ENCODE measurements at places on chromosomes 6 and 20.

- no peak for DNase-seq
These were observed 109.8 kb downstream of the DOK5 start for GRCh38 chr20:54585217-54585616.

DNA sequence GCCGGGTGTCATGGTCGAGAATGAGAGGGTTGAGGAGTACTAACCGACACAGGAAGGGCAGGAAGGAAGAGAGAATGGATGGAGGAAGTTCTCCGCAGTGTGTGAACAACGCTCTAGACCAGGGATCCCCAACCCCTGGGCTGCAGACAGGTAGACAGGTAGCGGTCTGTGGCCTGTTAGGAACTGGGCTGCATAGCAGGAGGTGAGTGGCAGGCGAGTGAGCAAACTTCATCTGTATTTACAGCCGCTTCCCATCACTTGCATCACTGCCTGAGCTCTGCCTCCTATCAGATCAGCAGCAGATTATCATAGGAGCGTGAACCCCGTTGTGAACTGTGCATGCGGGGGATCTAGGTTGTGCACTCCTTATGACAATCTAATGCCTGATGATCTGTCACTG lies 62.0 kb downstream of the SULF2 start:
- no peak for DNase-seq

GRCh38 chr6:91713911-91714310 lies 1127.0 kb upstream of the MAP3K7 start:
- DNase-seq, result no peak

DNA sequence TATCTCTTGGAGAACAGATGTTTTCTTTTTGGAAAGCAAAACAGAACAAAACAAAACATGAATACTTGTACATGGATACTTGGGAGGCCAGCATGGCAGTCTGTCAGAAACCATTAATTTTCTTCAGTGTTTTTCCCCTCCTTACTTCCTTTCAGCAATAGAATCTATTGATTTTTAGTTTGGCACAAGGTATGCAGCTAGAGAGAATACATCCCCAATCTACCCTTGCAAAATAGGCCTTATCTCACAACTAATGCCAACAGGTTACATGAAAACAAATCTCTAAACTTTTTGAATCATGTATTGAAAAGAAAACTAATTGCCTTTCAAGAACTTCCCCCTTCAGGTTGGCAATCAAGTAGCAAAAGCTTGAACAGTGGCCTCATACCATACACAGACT lies 2.8 kb downstream of the PGK2 start:
- DNase-seq, result no peak

- no peak for DNase-seq
These were observed 4.8 kb downstream of the HELZ2 start for GRCh38 chr20:63568986-63569949.

- DNase-seq, result no peak
These were observed 35.4 kb upstream of the E2F3 start for GRCh38 chr6:20366082-20366830.

DNA sequence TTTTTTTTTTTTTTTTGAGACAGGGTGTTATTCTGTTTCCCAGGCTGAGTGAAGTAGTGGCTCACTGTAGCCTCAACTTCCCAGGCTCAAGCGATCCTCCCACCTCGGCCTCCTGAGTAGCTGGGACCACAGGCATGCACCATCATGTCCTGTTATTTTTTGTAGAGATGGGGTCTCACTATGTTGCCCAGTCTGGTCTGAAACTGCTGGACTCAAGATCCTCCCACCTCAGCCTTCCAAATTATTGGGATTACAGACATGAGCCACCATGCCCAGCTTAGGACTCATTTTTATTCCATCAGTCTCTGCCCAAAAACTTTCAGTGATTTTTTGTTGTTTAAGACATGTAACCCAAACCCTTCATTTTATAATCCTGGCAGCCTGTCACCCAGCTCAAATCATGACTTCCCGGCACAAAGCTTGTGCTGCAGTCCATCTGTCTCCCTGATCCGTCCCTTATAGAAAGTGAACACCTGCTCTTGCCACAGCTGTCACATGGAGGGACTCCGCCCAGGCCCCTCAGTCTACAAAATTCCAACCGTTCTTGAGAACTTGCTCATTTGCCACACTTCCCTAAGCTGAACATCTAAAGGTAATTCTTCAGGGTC lies 183.9 kb upstream of the JARID2 start:
- no peak for DNase-seq

DNA sequence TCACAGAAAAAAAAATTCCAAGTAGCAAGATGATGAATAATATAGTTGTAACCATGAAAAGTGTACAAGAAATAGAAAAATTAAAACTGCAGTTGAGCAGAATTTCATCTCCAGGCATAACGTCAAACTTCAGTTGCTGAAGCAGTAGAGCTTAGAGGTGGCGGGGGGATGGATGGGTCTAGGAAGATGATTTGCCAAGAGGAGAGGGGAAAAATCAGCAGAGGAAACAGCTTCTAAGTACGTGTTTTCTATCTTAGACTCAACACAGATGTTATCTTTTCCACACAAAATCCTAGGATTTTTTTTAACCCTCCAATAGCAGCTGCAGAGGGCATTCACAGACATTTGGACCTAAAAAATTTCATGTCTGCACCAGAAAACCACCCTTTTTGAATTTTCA lies 136.0 kb downstream of the OPN5 start:
- DNase-seq, result no peak

- no peak for DNase-seq
These were observed 87.3 kb downstream of the DTNBP1 start for GRCh38 chr6:15575357-15576033.

DNA sequence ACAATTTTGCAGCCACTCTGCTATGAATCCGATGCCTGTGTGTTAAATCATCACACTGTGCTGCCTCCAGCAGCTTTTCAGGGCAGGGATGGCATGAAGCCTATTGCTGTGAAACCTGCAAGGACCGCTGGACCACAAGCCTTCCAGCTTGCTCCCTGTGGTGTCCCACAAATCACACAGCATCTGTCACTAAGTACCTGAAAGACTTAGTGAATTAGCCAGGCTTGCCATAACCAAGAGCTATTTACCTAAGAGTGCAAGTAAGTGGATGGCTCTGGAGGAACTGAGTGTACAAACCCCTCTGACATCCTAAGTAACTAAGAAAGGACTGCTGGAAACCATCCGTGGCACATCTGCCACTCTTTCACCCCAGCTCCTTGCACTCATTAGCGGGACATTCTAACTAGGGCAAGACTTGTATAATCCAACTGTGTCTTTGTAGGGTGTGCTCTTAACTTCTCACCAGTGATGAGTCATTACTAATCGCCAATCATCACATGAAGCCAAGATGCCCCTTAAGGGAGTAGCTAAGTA lies 34.7 kb downstream of the FOXQ1 start:
- no peak for DNase-seq

DNA sequence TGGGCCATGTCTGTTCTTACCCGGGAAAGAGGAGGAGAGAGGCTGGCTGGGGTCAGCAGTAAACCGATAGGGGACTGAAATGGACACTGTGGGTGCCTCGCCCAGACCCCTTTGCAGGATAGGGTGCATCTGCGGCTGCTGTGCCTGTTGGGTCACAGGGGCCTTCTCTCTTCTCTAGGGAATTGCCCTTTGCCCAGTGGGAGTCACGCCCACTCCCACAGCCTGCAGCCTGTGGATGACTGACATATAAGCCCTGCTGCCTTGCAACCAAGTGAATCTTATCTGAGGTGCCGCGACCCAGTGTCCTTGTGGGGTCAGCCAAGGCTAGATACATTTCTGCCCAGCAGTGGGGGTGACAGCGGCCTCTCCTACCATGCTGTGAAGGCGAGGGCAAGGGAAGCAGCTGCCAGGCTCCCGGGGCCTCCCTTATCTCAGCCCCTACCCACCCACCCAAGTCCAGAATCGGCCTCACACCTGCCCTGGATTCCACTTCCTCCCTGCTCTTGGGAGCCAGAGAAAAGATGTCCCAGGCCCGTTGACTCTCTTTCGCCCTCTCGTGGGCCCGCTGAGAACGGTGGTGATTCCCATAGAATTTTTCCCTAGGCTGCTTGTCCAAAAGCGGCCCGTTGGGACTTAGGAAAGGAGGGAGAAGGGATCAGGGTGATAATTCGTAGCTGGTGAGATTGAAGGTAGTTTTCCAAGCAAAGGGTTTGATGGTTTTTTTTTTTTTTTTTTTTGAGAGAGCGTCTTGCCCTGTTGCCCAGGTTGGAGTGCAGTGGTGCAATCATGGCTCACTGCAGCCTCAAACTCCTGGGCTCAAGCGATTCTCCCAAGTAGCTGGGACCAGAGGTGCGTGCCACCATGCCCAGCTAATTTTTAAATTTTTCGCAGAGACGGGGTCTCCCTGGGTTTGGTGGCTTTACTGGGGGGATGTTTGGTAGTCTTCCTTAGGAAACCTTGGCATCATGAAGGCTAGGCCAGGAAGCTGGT lies 76.4 kb upstream of the RNF24 start:
- DNase-seq, result peak; percentile 56

DNA sequence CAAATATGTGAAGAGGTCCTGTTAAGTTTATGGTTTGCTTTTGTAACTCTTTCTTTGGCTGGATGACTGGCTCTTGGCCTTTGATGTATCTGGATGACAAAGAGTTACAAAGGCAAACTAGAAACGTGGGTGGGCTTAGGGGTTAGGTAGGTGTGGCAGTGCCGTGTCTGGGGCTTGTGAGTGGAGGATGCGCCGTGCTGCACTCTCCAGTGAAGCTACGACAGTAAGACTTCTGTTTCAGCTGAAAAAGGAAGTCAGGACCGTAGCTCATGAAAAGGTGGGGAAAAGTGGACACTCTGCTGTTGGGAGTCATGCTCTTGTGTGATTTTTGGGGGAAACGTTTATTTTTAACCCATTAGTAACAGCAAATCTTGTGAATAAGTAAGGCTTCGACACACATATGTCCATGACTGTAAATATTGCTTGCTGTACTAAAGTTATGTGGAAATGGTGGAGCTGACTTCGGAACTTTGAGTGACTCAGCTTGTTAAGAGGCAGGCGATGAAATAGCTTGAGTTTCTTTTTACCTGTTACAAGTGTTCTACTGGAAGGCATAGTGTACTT lies 45.6 kb downstream of the DUSP22 start:
- no peak for DNase-seq

DNA sequence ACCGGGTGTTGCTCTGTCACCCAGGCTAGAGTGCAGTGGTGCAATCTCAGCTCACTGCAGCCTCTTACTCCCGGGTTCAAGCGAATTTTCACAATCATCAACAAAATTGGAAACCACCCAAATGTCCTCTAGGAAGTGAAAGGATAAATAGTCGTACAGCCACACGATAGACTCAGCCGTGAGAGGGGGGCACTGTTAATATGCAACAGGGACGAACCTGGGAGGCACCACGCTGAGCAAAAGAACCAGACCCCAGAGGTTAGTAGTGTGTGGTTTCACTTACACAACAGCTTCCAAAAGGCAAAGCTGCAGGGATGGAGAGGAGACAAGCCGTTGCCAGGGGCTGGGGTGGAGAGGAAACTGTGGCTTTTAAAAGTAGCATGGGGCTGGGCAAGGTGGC lies 30.1 kb upstream of the NTSR1 start:
- no peak for DNase-seq

GRCh38 chr6:157645201-157645795 lies 177.7 kb upstream of the SNX9 start:
- DNase-seq, result no peak

- no peak for DNase-seq
These were observed 90.6 kb upstream of the SYNDIG1 start for GRCh38 chr20:24378661-24379483.

- DNase-seq, result no peak
These were observed 3.6 kb downstream of the C6orf52 start for GRCh38 chr6:10690651-10691445.

DNA sequence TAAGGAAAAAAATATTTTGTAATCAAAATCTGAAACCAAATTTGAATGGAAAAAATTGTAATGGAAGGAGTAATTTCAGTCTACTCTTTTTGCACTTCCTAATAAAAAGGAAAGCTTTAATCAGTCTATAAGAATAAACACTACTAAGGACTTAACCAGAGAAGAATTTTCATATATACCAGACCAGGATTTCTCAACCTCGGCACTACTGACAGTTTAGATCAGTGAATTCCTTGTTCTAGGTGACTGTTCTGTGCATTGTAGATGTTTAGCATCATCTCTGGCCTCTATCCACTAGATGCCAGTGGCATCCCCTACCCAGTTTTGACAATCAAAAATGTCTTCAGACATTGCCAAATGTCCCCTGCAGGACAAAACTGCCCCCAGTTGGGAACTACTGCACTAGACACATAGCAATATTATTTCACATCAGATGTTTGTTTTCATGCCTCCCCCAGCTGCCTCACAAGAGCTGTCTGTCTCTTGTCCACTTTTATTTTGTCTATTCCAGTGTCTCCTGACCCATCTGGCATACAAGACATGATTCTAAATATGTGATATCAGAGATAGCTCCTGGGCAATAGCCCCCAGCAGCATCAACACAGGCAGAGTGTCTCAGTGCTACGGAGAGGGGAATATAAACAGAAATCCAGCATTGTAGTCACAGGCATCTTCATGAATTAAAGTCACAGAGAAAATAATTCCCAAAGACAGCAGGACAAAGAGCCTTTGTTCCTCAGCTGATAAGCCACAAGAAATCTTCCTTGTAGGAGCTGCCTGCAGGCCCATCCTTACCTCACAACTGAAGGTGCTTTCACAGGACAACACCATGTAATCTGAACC lies 27.0 kb downstream of the DNAAF9 start:
- DNase-seq, result no peak

GRCh38 chr6:164345806-164346496 lies 931.4 kb downstream of the QKI start:
- no peak for DNase-seq

DNA sequence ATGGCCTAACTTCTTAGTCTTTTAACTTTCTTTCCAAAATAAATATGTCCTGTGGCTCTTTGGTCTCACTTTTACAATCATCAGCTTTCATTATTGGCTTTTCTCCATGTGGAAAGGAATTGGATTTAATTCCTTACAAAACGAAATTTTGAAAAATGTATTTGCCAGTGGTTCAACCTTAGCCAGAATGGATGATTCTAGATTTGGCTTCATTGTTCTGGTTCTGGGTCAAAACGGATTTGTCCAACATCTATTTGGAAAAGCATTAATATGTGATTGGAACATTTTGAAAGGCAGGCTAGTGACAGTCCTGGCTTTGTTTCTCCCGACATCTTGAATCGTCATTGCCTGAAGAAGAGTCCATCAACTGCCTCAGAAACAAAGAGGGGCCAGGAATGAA lies 59.2 kb downstream of the TENT5A start:
- DNase-seq, result no peak

DNA sequence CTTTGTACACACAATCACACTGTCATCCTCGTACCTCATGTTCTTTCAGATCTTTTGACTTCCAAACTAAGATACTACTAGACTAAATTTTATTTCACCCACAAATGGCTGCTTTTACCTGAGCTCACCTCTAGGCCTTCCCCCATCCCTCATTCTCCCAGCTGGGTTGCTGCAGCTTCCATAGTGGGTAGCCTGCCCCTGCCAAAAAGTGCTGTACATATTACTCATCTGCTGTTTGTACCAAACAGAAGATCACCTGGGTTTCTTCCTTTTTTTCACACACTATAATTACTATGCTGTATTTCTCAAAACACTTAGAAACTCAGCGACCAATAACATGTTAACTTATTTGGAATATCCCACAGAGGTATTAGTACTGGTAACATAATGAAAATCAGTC lies 267.6 kb upstream of the PRDM1 start:
- no peak for DNase-seq

All from kidney (tissue), 22 donors.